ENCODE measurements at places on chromosomes 11 and 22.

GRCh38 chr11:17989306-17989705 is 23.5 kb downstream of the SERGEF start:
- DNase-seq: no peak

DNA sequence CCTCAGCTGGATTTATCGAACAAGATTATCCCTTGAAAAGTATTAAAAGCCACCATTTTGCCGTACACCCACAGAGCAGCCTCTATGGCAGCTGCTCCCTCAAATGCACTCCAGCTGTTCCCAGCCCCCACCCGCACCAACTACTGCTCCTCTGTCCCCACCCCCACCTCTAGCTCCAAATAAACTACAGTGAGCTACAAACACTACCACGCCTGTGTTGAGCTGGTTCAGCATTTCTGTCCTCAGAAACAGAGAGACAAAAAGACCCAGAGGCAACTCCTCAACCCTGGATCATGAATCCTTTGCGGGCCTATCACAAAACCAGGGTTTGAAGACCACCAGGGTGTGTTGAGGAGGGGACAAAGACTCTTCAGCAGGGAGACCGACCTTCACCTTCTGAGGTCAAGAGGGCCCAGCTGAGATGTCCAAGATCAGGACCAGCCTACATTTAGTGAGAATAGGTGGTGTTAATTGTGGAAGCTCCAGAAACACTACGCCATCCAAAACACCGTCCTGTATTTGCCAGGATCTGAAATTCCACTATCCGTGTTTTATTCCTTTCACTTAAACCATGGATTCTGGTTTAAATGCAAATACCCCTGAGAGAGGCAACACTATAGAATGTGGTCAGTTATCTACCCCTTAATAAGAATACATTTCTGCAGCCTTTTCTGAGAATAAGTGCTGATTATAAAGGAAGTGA is 195.9 kb downstream of the DSCAML1 start:
- no peak for DNase-seq

DNA sequence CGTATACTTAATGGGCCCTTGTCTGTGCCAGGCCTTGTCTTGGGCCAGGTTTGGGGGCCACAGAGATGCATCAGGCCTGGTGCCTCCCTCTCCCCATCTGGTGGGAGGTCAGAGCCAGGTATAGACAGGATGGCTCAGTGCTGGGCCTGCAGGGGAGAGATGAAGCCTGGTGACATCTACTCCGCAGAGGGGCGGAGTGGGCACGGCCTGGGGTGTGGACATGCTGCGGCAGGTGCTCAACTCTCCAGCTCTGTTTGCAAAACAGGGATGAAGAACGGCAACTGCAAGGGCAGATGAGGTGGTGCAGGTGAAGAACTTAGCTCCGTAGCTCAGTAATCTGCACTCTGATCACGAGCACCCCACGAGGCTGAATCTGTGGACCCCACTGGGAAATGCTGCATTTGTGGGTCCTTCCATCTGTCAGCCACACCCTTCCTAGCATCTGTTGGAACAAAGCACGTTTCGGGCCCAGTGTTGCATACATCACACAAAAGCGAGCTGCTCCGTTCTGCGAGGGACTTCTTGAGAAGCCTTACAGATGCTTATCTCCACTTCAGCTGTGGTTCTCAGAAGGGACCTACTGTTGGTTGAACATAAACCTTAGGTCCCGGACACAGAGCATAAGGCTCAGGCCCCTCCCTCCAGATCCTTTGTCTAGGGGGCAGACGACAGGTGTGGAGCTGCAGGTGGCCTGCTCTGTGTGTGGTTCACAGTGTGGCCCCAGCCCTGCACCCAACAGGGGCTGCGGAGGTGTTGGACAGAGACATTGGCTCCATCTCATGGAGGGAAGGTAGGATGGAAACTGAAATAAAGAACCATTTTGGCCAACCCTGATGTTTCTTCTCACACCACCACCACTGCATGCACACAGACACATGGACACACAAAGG is 78.3 kb downstream of the LRRC32 start:
- DNase-seq: no peak

- no peak for DNase-seq
Observed at GRCh38 chr11:18243783-18244362, 4.6 kb downstream of the SAA2 start.

- DNase-seq: no peak
Observed at GRCh38 chr11:114263513-114264170, 32.6 kb upstream of the NNMT start.
